Foreskin fibroblast (primary cell): ENCODE measurements at places on chromosomes 6 and 20.

- DNase-seq: no peak
Measured at GRCh38 chr20:57656252-57656820, 36.1 kb upstream of the ZBP1 start.

DNA sequence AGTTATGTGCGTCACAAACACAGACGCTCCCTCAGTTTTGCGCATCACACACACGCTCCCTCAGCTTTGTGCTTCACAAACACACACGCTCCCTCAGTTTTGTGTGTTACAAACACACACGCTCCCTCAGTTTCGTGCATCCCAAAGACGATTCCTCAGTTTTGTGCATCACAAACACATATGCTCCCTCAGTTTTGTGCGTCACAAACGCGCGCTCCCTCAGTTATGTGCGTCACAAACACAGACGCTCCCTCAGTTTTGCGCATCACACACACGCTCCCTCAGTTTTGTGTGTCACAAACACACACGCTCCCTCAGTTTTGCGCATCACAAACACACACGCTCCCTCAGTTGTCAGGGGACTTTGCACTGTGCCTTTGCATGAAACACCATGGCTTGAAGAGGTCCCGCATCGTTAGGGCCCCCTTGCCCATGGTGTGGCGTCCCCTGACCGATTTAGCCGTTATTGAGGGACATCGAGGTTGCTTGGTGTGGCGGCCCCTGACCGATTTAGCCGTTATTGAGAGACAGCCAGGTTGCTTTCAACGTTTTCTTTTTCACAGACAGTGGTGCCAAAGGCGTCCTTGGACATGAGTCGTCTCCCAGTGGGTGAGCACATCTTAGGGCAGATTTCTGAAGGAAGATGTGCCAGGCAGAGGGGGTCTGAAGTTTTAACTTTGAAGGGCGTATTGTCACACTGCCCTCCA, 28.1 kb upstream of the MYT1 start:
- no peak for DNase-seq

- DNase-seq: no peak
Measured at GRCh38 chr6:85685713-85686112, 43.0 kb upstream of the SYNCRIP start.

GRCh38 chr20:3739054-3739925, 6.8 kb downstream of the HSPA12B start:
- DNase-seq: no peak

GRCh38 chr20:18832546-18833200, 19.1 kb downstream of the SCP2D1 start:
- DNase-seq: no peak

GRCh38 chr6:159951772-159952171, 17.1 kb upstream of the IGF2R start:
- DNase-seq: no peak

GRCh38 chr6:56649053-56649769, 6.5 kb upstream of the DST start:
- DNase-seq: no peak

DNA sequence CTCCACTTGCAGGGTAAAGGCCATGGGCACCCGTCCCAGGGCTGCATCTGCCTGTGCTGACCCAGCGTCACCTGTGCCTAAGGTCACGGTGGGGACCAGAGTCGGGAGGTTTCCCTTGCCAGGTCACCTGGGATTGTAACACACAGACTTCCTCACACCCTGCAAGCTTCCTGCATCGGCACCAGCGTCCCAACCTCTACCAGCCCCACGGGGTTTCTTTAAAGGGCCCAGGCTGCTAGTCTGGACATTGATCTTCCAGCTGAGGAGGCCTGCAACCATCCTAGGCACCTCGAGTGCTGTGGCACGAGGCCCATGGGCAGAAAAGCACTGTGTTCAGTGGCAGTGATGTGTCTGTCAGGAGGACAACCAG, 12.6 kb downstream of the ACSS1 start:
- DNase-seq: no peak

GRCh38 chr6:3835055-3835731, 14.0 kb upstream of the FAM50B start:
- DNase-seq: no peak

DNA sequence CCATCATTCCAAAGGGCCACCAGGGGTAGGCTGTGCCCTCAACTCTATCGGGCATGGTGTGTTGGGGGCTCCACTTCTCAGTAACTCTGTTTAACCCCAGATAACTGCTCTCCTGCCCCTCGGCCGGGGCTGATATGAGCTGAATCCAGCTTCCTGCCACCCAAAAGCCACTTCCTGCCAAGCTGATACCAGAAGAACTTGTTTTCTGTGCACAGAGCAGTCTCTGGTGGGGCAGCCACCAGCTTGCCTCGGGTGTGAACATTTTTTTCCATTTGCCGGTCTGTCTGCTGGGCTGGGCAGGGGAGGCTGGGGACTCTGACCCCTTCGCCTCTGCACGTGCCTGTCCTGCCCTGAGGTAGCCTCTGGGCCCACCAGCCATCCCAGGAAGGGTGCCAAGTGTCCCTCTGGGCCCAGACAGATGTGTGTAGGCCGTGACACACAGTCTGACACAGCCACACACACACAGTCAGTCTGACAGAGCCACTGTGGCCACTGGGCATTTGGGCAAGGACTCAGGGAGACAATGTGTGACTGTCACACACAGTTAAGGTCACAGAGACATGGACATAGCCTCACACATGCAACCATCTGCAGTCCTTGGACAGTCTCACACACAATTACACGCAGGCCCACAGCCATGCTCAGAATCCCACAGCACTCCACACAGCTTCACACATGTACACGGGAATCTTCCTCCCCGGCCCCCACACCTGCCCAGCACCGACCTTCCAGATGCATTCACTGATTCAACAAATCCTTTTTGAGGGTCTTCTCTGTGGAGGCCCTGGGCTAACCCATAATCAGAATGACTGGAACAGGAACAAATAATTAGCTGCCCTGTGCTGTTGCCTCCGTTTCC, 45.1 kb downstream of the NOL4L start:
- no peak for DNase-seq

- no peak for DNase-seq
Measured at GRCh38 chr6:117272032-117272866, 6.9 kb downstream of the VGLL2 start.

DNA sequence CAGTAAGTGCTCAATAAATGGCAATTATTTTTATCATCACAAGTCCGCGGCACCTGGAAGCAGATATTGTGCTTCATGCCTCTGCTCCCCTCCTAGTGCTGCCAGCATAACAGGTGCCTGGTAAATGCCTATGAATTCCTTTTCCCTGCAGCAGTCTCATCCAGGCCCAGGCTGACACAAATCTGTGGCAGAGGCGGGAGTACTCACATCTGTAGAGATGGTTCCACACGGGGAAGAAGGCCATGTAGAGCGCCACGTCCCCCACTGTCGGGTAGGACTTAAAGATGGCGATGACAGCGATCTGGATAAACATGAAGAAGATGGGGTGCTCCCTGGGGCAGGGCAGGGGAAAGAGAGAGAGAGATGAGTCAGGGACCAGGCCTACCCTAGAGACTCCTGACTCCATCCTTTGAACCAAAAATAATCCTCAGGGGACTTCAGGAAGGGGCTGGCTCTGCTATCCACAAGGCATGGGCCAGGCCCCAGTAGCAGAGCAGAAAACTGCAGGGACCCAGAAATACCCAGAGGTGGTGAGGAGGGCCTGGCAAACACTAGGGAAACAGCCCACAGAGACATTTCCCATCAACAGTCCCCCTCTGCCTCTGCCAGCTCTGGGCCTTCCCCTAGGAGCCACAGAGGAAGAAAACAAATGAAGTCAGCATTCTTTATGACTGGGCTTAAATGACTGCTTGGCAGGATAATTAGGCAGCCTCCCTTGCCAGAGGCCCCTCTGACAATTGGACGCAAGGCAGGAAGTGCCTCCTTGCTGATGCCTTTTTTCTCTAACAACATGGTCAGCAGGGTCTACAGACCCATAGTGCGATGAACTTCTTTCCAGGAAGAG, 23.0 kb downstream of the MAP1LC3A start:
- DNase-seq: peak; percentile 64

- DNase-seq: peak; percentile 54
Measured at GRCh38 chr6:13030396-13030795, 297.9 kb downstream of the TBC1D7 start.

DNA sequence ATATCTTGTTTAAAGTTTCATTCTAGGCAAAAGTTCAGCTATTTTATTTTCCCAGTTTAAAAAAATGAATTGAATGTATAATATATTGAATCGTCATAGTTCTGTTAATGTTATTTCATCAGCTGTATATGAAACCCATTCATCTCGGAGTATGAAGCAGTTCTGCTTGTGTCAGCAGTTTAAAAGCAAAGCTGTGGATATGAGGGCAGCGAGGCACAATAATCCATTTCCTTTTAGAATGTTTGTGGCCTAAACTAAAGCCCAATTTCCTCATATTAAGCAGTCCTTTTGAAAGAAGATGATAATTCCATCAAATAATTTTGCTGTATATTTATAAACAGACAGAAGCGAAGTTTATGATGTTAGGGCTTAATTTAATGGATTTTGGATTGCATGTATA, 300.1 kb downstream of the SAMD5 start:
- DNase-seq: no peak

- no peak for DNase-seq
Measured at GRCh38 chr6:37449984-37450383, 17.0 kb downstream of the CMTR1 start.

GRCh38 chr20:10250902-10251301, 32.3 kb downstream of the SNAP25 start:
- no peak for DNase-seq

DNA sequence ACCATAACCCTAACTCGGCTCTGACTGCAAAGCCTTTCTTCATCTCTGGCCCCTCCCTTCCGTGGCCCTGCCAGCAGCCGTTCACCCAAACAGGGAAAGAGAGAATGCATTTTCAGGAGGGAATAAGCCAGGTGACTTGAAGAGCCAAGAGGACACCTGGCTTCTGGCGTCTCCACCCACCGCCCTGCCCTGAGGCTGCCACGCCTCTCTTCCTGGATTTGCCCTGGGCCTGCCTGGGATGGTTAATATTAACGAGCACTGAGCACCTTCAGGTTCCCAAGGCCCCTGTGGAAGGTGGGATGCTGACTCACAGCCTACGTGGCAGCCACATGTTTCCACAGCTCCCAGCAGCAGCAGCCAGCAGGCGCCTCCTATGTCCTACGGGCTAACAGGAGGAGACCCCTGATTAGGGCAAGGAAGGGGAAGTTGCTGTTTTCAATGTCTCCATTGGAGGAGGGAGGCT, 138.0 kb upstream of the RREB1 start:
- DNase-seq: no peak

DNA sequence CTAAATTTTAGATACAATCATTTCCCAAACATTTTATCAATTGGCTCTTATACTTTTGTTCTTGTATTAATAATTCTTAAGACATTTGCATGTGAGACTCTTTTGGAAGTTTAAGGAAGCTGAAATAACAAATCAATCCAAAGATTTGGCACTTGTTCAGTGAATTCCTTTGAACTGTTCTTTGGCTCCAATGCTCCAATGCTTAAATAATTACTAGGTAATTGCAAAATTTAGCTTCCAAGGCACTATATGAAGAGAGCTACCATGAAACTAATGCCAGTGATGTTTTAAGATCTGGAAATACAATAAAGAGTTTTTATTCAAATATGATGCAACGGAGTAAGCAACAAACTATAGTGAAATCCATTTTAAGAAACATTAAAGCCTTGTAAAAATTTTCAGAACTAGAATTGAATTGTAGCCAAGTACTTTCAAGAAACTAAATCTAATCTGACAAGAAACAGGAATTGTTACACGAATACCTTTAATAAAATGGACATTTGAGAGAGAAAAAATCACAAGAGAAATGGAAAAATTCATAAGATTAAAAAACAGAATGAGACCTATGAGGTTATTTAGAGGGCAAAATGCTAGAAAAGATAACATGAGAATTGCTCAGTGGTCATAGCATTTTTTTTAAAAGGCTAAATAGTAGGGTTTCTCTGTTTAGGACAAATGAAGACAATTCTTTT, 43.6 kb upstream of the SMLR1 start:
- DNase-seq: peak; percentile 38

- DNase-seq: no peak
Measured at GRCh38 chr6:79196912-79197311, 37.6 kb downstream of the HMGN3 start.

- DNase-seq: peak; percentile 30
Measured at GRCh38 chr6:43910638-43911353, 140.8 kb downstream of the VEGFA start.

GRCh38 chr6:158622545-158623190, 21.9 kb downstream of the DYNLT1 start:
- DNase-seq: no peak

DNA sequence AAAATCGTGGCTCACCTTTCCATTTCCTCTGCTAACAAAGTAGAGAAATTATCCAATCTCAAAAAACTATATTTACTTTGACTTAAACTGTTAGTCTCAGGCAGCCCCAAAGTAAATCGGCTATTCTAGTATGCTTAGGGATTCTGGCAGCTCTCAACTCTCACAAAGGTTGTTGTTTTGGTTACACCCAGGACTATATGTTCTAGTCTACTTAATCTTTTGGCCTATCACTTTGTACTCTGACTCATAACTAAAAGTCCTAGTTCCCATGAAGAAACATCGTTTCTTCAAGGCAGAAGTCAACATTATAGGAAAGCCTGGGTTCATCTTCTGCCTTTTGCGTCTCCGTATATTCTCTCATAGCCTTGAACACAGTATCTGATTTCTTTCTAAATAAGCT, 42.3 kb downstream of the MYLK4 start:
- no peak for DNase-seq

DNA sequence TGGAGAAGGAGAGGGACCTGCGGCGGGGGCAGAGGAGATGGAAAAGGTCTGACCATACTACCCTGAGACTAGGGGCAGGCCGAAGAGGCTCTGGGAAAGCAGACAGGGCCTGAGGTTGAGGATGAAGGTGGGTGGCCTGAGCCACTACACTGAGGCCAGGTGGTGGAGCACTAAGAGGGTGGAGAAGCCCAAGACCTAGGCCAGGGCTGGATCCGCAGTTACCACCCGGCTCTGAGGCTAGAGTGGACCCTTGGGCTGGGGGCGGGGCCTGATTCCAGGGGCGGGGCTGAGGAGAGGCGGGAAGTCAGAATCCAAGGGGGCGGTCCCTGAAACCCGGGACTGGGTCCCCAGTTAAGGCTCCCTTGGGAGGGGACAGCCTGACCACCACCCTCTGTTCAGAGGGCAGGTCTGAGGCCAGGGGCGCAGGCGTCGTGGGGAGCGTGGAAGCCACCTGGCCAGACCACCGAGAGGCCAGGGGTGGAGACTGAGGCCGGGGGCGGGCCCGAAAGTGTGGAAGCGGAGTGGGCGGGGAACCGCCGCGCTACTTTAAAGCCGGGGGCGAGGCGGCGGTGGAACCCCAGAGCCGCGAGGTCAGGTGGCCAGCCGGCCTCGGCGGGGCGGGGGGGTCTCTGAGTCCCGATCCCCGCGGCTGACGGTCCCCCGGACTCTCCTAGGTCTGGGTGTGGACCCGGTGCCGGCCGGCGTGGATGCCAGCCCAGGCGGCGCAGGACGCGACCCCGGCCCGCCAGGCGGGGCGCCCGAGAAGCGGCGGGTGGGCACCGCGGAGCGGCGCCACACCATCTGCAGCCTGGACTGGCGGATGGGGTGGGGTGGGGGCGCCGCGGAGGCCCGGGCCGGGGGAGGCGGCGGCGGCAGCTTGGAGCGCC, 8.3 kb downstream of the CCM2L start:
- DNase-seq: no peak

- DNase-seq: peak; percentile 35
Measured at GRCh38 chr6:143397227-143398222, 53.0 kb downstream of the ADAT2 start.

- DNase-seq: no peak
Measured at GRCh38 chr20:58466729-58467571, 48.2 kb downstream of the APCDD1L start.

GRCh38 chr6:135323202-135323668, 142.1 kb downstream of the MYB start:
- DNase-seq: no peak

GRCh38 chr6:25169553-25169952, 109.6 kb upstream of the CARMIL1 start:
- DNase-seq: no peak
